ENCODE measurements at places on chromosomes 12 and 14. TPM values are rescaled to one million over a fixed set of nuclear protein-coding genes. Genes with fewer than 3 reads are reported as not detected.

P3H3 gene
- total RNA-seq, result 68.3 TPM

OR4N5 gene
- total RNA-seq, result not detected

TSPAN19 gene
- not detected for total RNA-seq

FOS gene
- total RNA-seq, result 2.8 TPM

DHRS4 gene
- total RNA-seq, result 33.3 TPM

NCAPD2 gene
- total RNA-seq, result 82.7 TPM

Measured in thoracic aorta endothelial cell (primary cell).